ENCODE measurements at places on chromosomes 4 and X.

GRCh38 chr4:70518716-70519115, 347 bp downstream of the AMTN start:
- no peak for DNase-seq

- no peak for DNase-seq
These were observed 3.6 kb downstream of the SMIM10L2A start for GRCh38 chrX:135425026-135425965.

- no peak for DNase-seq
These were observed 6.6 kb downstream of the USP26 start for GRCh38 chrX:133090236-133090809.

- peak; percentile 7 for DNase-seq
These were observed 118.8 kb downstream of the GABRA2 start for GRCh38 chr4:46270986-46271596.

DNA sequence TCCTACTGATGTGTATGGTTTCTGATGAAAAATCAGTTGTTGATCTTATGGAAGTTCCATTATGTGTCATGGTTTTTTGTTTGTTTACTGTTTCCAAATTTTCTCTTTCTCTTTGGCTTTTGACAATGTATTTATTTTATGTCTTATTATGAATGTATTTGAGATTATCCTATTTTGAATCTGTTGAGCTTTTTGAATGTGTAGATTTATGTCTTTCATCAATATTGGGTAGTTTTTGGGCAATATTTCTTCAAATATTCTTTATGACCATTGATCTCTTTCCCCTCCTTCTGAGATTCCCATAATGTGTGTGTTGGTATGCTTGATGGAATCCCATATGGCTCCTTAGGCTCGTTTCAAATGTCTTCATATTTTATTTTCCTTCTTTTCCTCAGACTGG, 80.5 kb upstream of the FAM47C start:
- DNase-seq, result no peak

GRCh38 chrX:2478546-2479419, 22.0 kb downstream of the DHRSX start:
- DNase-seq, result no peak

DNA sequence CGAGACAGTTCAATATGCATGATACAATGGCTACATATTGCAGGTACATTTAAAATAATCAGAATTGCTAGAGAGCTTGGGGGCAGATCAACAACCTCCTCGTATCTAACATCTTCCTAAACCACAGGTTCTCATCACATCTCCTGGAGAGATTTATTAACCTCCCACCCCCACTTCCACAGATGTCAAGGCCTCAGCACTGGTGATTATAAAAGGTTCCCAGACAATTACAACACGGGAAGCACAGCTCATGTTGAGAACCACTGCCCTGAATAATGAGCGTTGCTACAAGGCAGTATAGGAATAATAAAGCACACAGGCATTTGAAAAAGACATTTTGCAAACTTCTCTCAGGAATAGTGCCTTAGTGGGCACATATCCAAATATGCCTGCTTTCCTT, 42.8 kb downstream of the ELOVL6 start:
- no peak for DNase-seq

Data from AG20443 (cell line).